ENCODE measurements at places on chromosomes 5 and 9.

GRCh38 chr5:334903-335739, 13.6 kb downstream of the AHRR start:
- DNase-seq: peak; percentile 10

DNA sequence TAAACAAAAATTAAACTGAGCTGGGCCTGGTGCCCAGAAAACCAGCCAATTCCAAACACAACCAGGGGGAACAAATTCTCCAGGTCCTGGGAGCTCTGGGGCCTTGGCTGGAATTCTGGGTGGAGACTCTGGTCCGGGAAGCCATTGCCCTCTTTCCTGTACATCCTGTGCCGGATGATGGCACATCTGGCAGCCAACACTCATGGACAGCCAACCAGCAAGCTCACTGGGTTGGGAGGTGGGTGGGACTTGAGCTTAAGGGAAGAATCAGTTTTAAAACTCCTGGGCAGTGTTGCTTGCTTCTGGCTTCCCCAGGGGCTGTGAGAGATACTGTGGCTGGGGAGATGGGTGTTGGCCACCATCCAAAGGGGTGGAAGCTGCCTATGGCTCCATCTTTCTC, 56.1 kb downstream of the PCDH1 start:
- no peak for DNase-seq

- DNase-seq: no peak
Measured at GRCh38 chr5:59319250-59319649, 574.3 kb downstream of the PDE4D start.

DNA sequence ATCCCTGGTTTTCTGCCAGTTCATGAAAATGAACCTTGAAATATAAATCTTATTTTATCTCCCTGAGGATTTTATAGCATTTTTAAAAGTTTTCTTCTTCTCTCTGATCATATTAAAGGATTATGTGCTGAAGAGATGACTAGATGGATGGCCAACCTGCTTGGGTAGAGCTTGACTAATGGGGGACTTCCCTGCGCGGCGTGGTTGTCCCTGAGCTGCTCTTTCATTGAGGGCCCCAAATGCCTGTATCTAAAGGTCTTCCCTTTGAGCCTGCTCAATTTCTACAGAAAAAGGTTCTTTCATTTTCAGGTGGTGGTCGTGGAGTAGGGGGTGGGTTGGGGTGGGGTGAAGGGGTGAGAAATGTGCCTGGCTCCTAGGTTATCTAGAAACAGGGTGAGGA, 20.5 kb upstream of the CDKN2AIPNL start:
- no peak for DNase-seq

GRCh38 chr5:77066184-77066583, 20.9 kb downstream of the ZBED3 start:
- DNase-seq: no peak

Measured in endodermal cell (in vitro differentiated cells).